ENCODE measurements at places on chromosomes 7 and 10.
A peak's percentile ranks its signal among the peaks of the same experiment; 100 is the strongest.

DNA sequence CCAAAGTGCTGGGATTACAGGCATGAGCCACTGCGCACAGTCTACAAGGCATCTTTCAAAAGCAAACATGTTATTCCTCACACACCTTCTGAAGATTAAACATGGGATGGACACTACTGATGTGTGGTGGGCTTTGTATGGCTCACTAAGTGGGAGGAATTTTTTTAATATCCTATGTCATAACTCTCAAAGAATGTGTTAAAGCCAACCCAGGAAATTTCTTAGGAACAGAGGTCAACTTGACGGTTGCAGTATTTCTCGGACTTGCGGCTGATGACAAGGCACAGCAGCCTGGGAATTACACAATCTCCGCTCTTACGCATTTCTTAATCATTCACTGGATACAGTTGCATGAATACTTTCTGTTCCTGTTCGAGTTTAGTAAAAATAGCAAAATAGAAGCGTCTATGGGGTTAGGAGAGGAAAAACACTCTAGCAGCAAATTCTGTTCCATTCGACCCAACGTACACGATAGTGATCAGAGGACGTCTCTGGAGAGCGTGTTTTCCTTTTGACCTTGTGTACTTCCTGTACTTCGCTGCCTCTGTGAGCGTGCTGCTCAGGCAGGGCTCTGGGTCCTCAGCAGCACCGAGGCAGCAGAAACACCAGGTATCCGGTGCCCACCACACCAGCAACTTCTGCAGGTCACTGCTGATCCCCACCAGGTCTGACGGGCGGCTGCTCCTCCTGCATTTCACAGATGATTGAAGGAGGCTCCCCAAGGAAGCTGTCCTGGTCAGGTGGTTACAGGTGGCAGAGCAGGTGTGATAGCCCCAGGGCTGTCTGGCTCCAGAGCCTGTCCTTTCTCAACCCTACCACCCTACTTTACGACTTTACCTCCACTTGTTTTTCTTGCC is 26.4 kb upstream of the SRGN start:
- DNase-seq: peak; percentile 99

GRCh38 chr10:42877496-42878030 is 95.0 kb downstream of the BMS1 start:
- no peak for DNase-seq

DNA sequence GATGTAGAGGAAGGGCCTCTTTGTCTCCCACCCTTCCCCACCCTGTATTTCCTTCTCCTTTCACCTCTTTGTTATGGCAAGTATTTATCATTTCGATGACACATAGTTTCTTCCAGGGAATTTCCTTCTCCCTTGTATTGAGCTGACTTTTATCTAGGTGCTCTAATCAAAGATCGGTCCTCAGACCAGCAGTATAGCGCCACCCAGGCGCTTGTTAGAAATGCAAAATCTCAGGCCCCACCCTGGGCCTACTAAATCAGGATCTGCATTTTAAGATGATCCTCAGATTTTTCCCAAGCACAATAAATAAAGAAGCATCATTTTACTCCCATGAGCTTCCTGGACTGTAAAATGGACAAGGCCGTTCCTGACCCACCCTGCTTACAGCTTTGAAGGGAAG is 12.0 kb upstream of the GOT1 start:
- DNase-seq: no peak

GRCh38 chr7:47931005-47932004 is 17.0 kb downstream of the PKD1L1 start:
- DNase-seq: no peak

DNA sequence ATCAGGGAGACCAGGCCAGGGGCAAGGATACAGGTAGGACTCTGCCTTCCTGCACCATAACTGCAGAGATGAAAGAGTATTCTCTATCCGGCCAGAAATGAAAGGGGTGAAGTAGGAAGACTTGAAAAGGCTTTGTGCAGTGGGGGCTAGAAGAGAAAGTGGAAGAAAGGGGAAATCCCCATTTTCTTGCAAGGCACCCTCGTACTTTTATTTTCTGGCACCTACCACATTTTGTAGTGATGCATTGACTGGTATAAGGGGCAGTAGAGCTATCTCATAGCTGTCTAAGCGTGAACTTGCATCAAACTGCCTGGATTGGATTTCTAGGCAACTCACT is 752 bp upstream of the CAMK2G start:
- no peak for DNase-seq

- DNase-seq: no peak
Observed at GRCh38 chr7:121298831-121299239, 30.0 kb upstream of the WNT16 start.

DNA sequence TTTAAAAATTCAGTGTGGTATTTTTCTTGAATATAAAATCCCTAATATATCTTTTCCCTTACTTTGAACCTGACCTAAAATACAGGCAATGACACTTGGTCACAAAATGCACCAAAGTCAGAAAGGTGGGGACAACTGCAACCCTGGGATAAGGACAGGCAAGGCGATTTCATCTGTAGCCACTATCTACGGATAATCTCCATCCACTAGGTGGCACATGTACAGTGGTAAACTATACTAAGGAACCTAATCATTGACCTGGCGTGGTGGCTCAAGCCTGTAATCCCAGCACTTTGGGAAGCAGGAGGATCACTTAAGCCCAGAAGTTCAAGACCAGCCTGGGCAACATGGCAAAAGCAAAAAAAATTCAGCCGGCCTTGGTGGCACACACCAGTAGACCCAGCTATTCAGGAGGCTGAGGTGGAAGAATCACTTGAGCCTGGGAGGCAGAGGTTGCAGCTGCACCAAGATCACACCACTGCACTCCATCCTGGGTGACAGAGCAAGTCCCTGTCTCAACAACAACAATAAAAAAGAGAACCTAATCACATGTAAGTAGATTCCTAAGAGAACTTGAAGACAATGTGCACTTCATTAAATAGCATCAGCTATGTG is 98.9 kb downstream of the KMT2C start:
- DNase-seq: peak; percentile 50

DNA sequence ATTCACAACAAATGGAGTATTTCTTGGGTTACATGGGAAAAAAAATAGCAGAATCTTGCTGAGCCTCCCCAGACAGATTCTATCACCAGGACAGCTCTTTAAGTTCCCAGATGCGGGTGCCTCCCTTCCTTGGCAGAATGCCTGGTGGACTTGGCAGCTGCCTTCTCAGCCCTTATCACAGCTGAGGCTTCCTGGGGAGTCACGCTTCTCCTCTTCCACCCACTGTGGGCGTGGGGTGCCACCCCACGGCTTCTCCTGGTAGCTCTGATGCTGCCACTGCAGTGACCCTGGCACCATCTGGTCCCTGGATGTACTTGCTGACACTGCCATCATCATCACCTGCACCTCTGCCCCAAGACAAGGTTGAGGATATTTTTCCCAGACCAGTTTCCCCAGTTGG is 16.2 kb upstream of the NME8 start:
- peak; percentile 22 for DNase-seq

DNA sequence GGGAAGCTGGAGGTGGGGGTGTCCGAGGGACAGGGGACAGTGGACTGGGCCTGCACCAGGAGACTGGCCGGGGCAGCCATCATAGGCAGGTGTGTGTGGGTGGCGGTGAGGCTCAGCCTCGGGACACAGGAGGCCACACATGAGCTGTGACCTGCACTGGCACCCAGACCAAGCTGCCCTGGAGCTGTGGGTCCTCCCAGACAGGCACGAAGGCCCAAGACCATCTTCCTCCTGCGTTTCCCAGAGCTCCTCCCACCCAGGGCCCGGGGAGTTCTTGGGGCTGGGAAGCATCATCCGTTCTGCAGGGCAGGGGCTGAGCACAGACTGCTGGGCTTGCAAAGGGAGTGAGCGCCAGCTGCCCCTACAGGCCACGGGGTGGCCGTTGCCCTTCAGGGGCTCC is 87.4 kb downstream of the PDGFA start:
- no peak for DNase-seq

DNA sequence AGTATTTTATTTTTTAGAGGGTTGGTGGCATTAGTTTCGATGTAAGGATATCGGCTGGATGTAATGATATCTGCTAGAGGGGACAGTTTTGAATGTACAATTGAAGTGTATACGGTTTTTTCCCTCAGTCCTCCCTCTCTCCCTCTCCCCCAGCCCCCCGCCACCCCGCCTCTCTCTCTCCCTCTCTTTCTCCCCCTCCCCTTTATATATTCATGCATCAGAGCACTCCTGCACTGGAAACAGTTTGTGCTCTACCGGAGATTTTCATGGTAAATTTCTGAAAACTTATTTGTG is 1.6 kb downstream of the GLCCI1 start:
- DNase-seq: peak; percentile 24

GRCh38 chr10:132096223-132096622 is 30.5 kb downstream of the JAKMIP3 start:
- DNase-seq: peak; percentile 46

- no peak for DNase-seq
Observed at GRCh38 chr10:104065748-104066147, 19.9 kb downstream of the COL17A1 start.

DNA sequence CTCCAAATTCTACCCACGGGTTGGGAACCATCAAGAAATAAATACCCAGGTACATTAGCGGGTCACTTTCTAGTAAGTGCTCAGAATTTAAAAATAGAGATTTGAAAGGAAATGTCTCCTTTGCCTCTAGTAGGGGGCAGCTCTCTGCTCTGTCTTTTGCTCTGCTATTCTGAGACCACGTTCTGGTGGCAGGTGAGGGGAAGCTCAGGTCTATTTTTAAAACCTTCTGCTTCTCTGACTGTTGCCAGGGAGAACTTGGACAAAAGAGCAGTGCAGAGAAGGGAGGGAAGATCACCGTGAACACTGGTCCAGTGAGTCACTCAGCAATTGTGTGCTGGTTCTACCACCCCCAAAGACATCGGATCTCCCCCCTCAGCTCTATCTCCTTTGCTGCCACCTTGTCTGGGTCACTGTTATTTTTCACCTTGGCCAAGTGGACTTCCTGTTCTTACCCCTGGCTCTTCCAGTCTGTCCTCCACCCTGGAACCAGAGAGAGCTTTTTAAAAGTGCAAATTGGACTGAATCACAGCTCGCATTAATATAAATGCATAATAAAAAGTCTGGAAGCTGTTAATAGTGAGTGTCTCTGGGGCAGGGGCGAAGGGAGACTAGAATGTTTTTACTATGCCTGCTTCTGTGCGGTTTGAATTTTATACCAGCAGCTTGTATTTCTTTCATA is 72.4 kb upstream of the LOXL4 start:
- DNase-seq: no peak

DNA sequence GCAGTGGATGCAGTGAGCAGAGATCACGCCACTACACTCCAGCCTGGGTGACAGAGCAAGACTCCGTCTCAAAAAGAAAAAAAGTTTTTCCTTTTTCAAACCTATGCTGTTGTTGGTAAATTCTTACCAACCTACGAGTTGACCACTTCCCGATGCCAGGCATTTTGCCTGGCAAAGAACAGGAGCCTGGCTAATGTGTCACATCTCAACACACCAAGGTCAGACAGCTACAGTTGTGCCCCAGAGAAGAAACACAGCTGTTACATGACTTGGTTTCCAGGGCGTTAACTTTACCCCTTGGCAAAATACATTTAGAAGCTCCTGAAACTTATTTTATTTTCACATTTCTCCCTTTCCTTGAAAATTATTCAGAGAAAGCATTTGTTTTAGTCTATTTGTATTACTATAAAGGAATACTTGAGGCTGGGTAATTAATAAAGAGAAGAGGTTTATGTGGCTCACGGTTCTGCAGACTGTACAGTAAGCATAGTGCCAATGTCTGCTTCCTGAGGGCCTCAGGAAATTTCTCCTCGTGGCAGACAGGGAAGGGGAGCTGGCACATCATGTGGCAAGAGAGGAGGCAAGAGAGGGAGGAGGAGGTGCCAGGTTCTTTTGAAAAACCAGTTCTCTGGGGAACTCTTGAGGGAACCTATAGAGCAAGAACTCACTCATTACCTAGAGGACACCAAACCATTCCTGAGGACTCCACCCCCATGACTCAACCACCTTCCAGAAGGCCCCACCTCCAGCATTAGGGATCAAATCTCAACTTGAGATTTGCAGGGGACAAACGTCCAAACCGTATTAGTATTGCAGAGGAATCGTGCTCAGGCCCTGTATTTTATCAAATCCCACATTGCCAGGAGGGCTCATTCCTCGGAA is 83.3 kb downstream of the PAXIP1 start:
- no peak for DNase-seq

- DNase-seq: no peak
Observed at GRCh38 chr7:75815418-75816064, 1.9 kb upstream of the CCL24 start.

GRCh38 chr7:117041007-117041406 is 87.7 kb downstream of the ST7 start:
- no peak for DNase-seq
